ENCODE measurements at places on chromosomes 12 and 14.

- no peak for DNase-seq
Measured at GRCh38 chr14:77889971-77890442, 90.1 kb downstream of the ADCK1 start.

DNA sequence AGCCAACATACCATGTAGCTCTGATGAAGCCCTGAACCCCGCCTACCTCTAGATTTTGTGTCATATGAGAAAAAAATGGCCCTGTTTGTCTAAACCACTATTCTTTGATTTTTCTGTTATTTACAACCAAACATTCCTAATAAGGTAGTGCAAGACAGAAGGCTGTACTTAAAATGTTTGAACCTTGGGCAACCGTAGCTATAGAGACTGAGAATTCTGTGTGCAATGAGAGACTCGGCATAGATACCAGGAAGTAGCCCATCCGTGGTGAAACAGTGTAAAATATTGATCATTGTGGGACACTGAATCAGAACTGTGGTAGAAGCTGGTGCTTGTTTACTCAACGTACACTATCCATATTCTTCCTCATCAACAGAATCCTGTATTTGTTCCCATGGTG lies 86.5 kb upstream of the TMCC3 start:
- no peak for DNase-seq

DNA sequence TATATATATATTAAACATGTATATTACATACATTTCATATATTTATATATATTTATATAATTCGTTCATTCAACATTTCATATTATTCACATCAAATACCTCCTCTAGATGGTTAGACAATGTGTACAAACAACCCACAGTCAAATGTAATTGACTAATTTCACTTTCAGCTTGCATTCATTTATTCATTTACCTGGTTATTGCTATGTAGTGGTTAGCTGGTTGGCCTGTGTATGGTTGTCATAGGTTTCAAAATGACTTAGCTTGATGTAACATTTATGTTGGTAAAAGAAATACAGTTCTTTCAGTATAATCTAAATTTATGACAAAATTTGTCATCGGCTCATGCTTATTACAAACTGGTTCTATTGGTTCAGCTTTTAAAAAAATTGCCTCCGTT lies 389 bp downstream of the OR4K13 start:
- DNase-seq, result no peak

DNA sequence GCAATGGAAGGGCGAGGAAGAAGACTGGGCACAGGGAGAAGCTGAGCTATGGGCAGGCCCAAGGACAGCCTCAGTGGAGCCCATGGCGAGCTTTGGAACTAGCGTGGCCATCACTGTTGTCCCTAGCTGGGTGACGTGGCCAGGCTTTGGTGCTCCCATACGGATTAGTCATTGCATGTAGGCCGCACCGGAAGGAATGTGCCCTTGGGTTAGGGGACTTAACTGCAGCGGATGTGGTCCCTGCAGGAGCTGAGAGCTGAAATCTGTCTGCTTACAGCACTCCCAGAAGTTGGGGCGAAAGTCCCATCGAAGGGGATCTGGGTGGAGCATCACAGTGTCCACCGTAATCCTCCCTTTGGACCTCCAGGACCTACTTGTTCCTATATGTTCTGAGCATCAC lies 133.7 kb downstream of the PAPOLA start:
- DNase-seq, result no peak

DNA sequence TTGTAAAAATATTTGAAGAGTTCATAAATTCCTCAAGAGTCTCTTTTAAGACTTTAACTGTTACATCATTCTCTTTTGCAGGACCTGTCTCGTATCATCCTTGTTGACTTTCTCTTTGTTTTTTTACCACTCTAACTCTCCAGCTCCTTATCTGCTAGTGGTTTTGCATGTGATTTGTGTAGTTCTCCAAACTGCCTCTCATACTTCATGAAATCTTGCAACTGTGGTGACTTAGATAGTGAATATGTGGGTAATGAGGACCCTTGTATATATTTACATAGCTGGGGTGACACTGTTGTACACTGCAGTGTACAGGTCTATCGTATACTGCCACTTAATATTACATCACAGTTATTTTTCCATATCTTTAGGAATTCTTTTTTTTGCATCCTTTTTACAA lies 40.2 kb upstream of the EMP1 start:
- DNase-seq, result no peak

- peak; percentile 28 for DNase-seq
Measured at GRCh38 chr12:101773650-101774162, 34.4 kb upstream of the SYCP3 start.

- no peak for DNase-seq
Measured at GRCh38 chr14:50055461-50056228, 60.7 kb downstream of the VCPKMT start.

DNA sequence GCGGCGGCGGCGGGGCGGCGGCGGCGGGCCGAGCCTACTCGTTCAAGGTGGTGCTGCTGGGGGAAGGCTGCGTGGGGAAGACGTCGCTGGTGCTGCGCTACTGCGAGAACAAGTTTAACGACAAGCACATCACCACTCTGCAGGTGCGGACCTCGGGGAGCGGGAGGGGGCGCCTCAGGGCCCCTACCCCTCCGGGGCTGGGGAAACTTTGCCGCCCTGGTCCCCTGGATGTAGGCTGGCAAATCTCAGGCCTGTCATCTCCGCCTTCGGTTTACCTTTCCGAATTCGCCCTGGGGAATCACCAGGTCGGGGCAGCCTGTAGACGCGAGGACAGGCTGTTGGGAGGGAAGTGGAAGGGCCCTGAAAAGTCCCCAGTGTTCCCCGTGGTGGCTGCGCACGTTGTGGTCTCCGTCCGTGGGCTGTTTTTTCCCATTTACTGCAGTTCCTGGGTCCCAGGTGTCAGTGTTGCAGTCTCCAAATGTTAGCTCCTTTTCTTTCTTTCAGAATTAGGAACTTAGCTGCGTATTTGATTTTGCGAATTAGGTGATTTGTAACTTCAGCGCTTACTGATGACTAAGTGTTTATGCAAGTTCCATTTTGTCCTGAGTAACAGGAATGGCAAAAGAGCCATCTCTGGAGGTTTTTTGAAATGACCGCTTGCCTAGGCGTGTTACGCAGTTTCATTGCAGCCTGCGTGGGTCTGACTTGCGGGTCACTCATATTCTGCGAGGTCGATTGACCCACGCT lies 656 bp downstream of the RAB21 start:
- peak; percentile 26 for DNase-seq

GRCh38 chr12:126061777-126062176 lies 996.5 kb downstream of the AACS start:
- no peak for DNase-seq

DNA sequence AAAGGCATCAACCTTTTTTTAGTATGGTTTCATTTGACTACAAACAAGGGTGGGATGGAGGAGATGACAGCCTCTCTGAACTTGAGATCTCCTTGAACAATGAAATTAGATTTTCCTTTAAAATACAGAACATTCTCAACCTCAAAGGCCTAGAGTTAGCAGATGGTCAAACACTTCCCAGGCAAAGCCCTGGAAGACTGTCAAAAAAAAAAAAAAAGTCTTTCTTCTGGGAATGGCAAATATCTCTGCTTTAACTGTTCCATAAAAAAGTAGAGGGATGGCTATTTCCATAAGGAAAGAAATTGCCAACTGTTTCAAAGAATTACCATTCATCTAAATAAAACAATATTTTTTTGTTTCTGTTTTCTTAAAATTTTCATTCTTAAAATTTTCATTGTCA lies 870.8 kb downstream of the GALC start:
- DNase-seq, result no peak

DNA sequence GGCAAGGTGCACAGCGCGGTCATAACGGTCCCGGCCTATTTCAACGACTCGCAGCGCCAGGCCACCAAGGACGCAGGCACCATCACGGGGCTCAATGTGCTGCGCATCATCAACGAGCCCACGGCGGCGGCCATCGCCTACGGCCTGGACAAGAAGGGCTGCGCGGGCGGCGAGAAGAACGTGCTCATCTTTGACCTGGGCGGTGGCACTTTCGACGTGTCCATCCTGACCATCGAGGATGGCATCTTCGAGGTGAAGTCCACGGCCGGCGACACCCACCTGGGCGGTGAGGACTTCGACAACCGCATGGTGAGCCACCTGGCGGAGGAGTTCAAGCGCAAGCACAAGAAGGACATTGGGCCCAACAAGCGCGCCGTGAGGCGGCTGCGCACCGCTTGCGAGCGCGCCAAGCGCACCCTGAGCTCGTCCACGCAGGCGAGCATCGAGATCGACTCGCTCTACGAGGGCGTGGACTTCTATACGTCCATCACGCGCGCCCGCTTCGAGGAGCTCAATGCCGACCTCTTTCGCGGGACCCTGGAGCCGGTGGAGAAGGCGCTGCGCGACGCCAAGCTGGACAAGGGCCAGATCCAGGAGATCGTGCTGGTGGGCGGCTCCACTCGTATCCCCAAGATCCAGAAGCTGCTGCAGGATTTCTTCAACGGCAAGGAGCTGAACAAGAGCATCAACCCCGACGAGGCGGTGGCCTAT lies 875 bp downstream of the HSPA2 start:
- no peak for DNase-seq

DNA sequence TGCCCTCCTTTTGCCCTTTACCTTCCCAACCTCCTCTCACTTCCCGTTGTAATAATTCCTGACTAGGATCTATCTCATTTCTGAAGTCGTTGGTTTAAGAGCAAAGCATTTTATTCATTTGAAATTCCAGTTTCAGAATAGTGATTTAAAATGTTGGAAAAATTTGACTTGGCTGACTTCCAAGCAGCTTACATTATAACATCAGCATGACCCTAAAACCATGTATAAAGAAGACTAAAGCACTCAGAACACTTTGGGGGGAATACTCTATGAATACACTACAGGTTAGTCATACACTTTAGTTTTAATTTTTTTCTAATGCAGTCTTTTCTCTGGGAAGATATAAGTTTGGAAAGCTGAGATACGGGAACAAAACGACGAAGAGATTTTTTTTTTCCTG lies 161.1 kb downstream of the BTG1 start:
- no peak for DNase-seq

- DNase-seq, result no peak
Measured at GRCh38 chr12:10249690-10250455, 37.2 kb downstream of the GABARAPL1 start.

GRCh38 chr12:25971654-25972041 lies 13.2 kb downstream of the RASSF8 start:
- DNase-seq, result no peak

- DNase-seq, result no peak
Measured at GRCh38 chr12:101854747-101855146, 22.6 kb upstream of the DRAM1 start.

- no peak for DNase-seq
Measured at GRCh38 chr12:62581288-62582064, 114.8 kb downstream of the MON2 start.

GRCh38 chr14:52951681-52952554 lies 1.1 kb upstream of the FERMT2 start:
- no peak for DNase-seq

GRCh38 chr14:100828031-100828769 lies 2.3 kb downstream of the MEG3 start:
- no peak for DNase-seq

DNA sequence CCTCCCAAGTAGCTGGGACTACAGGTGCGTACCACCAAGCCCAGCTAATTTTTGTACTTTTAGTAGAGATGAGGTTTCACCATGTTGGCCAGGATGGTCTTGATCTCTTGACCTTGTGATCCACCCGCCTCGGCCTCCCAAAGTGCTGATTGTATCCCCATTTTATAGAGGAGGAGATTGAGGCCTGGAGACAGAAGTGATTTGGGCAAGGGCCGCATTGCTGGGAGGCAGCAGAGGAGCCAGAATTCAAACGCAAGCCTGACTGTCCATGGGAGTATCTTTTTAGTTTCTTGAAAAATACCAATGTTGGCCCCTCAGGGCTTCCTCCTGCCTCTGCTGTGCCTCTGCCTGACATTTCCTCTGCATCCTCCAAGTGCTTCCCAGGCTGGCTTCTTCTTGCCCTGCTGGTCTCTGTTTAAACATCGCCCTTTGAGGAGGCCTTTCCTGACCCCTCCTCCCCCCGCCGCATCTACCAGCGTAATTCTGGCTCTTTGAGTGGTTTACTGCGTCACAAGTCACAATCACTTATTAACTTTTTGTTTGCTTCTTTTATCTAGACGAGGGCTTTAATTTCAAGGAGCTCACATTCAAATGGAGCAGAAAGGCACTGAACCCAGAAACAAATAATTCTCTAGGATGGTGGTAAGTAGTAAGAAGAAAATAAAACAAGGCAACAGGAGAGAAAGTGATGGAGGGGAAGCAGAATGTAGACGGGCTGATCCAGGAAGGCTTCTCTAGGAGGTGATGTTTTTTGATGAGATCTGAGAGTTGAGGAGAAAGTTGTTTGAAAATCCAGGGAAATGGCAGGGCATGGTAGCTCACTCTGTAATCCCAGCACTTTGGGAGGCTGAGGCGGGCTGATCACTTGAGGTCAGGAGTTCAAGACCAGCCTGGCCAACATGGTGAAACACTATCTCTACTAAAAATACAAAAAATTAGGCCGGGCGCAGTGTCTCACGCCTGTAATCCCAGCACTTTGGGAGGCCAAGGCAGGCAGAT lies 91.0 kb upstream of the MED13L start:
- DNase-seq, result no peak

DNA sequence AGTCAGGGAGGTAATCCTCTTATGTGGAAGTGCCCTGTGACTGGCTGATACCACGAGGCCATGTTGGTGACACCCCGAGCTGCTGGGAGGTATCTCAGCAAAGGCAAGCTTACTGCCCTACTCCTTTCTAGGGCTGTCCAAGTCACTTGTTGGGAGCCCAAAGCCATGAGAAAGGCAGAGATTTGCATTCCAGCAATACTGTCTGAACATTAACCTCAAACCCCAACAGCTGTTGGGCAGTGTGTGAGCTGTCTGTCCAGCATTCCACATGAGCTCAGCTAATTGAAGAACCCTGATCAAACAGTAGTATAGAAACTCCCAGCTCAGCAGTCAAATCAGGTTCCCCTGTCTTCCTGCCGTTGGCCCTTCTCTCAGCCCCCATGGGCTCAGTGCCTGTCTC lies 9.2 kb downstream of the ABHD4 start:
- DNase-seq, result no peak

GRCh38 chr12:9707864-9708808 lies 24.8 kb downstream of the CLECL1 start:
- DNase-seq, result peak; percentile 50

GRCh38 chr12:7017870-7018349 lies 366 bp downstream of the LPCAT3 start:
- peak; percentile 4 for DNase-seq

GRCh38 chr14:85583380-85583779 lies 53.4 kb downstream of the FLRT2 start:
- no peak for DNase-seq

- no peak for DNase-seq
Measured at GRCh38 chr12:62372134-62372533, 94.5 kb upstream of the MON2 start.

GRCh38 chr14:96978525-96979272 lies 181.5 kb downstream of the VRK1 start:
- DNase-seq, result no peak

- DNase-seq, result no peak
Measured at GRCh38 chr14:90355540-90356518, 24.1 kb upstream of the NRDE2 start.

DNA sequence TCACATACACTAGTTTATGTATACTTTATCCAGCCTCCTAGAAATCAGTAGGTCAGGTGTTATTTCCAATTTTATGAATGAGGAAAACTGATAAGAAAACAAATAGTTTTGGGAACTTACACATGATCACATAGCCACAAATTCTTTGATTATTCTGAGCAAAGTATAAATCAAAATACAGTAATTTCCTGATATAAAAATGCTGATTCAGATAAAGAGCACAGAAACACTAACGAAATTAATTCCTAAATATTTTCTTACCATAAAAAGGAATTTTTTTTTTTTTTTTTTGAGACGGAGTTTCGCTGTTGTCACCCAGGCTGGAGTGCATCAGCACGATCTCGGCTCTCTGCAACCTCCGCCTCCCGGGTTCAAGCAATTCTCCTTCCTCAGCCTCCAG lies 275.4 kb downstream of the SOX5 start:
- DNase-seq, result no peak

Measured in stimulated activated CD4-positive, alpha-beta T cell treated with anti-CD3 and anti-CD28 coated beads, TNF-alpha, amount 100 ng/mL, for 1 hour (primary cell).